ENCODE measurements at places on chromosomes 2 and 18. TPM values are rescaled to one million over a fixed set of nuclear protein-coding genes. Genes with fewer than 3 reads are reported as not detected.

The TBR1 gene
- not detected for total RNA-seq

The BOLL gene
- not detected for total RNA-seq

The MALL gene
- total RNA-seq, result 442 TPM

The IL36RN gene
- total RNA-seq, result not detected

The ATF2 gene
- total RNA-seq, result 98.2 TPM

The HYCC2 gene
- 6.2 TPM for total RNA-seq

The UGT1A4 gene
- total RNA-seq, result not detected

- DNase-seq, result no peak
Measured at GRCh38 chr2:109370399-109371035, 241.5 kb downstream of the SH3RF3 start.

DNA sequence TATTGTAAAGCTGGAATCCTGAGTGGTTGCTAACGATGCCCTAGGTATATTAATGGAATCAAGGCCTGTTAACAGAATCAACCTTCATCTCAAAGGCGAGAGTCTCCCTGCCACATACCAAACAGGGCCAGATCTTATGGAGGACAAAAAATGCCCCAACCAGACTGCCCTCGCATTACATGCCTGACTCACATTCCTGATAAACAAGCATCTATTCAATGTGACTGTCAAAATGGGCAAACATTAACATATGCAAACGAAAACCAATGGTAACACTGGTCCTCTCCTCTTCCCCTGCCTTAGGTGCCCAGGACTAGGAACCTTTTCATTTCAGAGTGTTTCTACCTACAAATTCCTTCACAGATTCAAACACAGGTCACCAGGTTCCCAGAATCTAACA, 83.4 kb downstream of the COL6A3 start:
- no peak for DNase-seq

DNA sequence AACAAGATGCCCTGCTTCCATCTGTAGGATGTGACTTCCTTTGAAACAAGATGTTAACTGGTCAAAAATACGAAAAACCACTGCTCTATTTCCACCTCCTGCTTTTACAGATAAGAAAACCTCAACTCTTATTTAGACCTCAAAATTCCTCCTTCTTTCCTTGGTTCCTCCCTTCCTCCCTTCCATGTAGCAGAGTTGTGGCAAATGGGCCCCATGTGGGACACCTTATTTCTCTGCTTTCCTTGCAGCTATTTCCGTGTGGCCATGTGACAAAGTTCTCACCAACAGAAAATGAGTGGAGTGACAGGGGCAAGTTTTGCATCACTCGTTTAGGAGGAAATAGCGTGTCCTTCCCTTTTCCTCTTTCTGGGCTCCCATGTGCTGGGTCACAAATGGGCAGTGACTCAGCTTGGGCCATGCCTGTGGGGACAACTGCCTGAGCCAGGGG, 69.4 kb upstream of the SMAD2 start:
- no peak for DNase-seq

DNA sequence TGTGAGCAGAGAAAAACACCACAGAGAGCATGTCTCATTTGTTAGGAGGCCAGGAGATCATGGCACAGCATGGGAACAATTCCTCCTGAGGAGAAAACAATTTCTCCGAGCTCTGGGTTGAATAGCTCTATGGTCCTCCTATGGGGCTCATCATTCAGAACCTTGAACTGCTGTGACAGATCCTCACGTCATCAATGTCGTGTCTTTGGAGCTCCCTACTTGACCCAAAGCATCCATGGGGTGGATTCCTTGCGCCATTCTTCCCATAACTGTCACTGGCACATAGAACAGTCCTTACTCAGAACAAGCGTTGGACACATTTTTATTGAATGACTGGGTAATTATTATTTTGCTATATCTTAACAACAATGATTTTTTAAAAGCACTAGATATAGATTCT, 15.8 kb upstream of the TCF4 start:
- DNase-seq, result no peak

GRCh38 chr18:61764381-61764780, 128.4 kb downstream of the RNF152 start:
- no peak for DNase-seq

- no peak for DNase-seq
Measured at GRCh38 chr18:39211461-39211860, 1645.9 kb upstream of the CELF4 start.

DNA sequence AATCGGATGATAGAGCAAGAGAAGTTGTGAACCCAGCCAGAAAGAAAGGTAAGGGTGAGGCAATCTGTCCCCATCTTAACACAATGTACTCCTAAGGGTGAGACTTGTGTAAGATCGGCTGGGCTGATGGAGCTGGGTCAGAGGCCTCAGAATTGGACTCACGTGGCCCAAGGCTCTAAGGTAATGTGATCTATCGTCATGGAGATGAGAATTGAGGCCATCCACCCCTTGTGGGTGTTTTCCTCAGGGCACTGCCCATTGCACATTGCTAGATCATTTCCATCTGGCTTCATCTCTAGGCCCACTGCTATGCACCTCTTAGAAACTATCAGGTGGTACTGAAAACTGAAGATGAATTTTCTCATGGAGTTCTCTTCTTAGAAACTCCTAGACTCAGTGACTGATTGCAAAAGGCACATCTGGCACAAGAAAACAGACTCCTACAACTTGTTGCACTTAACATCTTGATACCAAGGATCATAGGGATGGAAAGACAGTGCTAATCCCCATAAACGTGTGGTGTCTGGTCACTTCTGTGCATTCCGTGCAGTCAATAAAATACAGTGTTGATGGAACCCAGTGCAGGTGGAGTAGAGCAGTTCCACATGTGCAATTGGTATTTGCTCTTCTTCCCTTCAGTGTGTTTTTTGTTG, 228.9 kb upstream of the FOSL2 start:
- DNase-seq, result no peak

GRCh38 chr2:44441200-44441599, 79.5 kb downstream of the CAMKMT start:
- no peak for DNase-seq

DNA sequence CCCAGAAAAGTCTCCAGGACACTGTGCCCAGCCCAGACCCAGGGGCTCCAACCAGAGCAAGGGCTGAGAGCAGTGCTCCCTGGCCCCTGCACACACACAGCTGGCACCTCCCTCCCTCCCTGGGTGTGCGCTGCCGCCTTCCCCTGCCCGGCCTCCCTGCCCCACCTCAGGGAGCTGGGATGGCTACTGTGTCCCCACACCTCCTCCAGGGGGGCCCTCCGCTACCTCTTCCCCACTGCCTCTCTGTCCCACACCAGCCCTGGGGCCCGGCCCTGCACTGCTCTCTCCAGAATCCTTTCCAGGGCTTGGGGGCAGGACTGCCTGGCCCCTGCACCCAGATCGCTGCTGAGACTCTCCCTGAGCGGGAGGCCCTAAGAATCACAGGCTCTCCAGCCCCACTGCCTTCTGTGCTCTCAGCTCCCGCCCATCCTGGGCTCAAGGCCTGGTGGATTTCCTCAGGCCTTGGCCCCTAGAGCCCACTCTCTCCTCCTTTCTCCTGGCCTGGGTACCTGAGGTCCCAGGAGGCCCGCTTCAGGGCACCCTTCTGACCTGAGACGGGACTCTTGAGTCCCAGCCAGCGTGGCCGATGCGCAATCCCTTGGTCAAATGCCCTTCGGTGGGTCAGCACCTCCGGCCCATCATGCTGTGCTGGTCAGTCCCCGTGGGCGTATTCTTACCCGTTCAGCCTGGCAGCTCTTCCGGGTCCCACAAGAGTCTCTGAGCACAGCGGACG, 276.8 kb upstream of the HDAC4 start:
- no peak for DNase-seq

Measured in fibroblast of the aortic adventitia (primary cell).